ENCODE measurements at places on chromosomes 1 and 21.

- DNase-seq = peak; percentile 32
Observed at GRCh38 chr1:234544087-234544579, 65.2 kb upstream of the TARBP1 start.

DNA sequence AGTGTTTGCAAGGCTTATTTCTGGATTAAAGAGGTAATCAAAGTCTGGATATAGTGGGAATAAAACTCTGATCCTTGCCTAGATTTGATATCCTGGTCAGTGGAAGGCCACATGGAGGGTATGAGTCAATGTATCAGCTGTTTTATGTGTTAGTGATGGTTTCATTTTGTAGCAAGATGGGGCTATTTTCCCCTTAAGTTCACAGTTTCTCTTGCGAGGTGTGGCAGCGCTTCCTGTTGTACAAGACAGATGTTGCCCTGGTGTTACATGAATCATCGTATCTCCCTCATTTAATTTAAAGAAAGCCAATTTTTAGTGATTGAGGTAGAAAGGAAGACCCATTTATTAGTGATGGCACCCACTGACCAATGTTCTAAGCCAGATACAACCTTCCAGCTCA is 220.2 kb downstream of the DUSP10 start:
- no peak for DNase-seq

- DNase-seq = no peak
Observed at GRCh38 chr1:15736038-15736891, at the start of gene SLC25A34. Gene SLC25A34 (plus strand): TSS chr1:15736258. CDS start chr1:15736486, 228 bp downstream.

DNA sequence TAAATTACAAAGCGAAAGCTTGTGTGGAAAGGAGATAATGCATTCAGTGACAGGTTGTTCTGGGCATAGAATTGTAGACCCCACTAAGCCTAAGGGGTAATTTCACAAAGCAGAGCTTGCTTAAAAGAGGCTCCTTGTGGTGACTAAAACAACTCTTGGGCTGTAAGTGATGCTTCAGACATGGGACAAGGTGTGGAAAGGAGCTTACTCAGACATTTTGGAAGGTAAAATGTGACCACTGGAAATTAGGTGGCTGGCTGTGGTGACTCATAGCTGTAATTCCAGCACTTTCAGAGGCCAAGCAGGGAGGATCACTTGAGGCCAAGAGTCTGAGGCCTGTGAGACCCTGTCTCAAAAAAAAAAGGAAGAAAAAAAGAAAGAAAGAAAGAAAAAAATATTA is 51.1 kb upstream of the LRRC8C start:
- no peak for DNase-seq

- DNase-seq = no peak
Observed at GRCh38 chr1:23779826-23780371, 1.7 kb downstream of the PITHD1 start.

- no peak for DNase-seq
Observed at GRCh38 chr1:204888294-204888693, 17.6 kb downstream of the NFASC start.

DNA sequence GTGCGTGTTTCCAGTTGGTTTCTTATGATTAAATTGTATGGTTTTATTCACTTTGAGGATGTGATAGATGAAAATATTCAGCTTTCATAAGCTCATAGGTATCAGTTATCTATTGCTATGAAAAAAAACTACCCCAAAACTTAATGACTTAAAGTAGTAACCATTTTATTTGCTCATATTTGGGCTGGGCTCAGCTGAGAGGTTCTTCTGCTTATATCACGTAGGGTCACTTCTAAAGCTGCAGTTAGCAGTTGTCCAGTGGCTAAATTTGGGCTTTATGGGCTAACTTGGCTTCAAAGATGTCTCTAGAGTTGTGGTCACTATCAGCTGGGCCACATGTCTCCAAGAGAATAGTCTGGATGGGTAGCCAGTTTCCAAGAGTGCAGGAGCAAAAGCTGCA is 206.4 kb upstream of the LYPLAL1 start:
- no peak for DNase-seq

GRCh38 chr1:100404821-100405220 is 52.5 kb downstream of the CDC14A start:
- no peak for DNase-seq

DNA sequence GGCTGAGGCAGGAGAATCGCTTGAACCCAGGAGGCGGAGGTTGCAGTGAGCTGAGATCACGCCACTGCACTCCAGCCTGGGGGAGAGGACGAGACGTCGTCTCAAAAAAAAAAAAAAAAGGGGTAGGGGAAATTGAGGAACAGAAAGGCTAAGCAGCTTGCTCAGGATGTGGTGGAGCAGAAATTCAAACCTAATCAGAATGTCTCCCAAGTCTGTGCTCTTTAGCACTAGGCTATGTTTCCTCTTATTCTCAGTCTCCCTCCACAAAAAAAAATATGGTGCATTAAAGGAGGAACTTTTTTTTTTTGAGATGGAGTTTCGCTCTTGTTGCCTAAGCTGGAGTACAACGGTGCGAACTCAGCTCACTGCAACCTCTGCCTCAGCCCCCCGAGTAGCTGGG is 114.2 kb downstream of the SLC16A1 start:
- no peak for DNase-seq

DNA sequence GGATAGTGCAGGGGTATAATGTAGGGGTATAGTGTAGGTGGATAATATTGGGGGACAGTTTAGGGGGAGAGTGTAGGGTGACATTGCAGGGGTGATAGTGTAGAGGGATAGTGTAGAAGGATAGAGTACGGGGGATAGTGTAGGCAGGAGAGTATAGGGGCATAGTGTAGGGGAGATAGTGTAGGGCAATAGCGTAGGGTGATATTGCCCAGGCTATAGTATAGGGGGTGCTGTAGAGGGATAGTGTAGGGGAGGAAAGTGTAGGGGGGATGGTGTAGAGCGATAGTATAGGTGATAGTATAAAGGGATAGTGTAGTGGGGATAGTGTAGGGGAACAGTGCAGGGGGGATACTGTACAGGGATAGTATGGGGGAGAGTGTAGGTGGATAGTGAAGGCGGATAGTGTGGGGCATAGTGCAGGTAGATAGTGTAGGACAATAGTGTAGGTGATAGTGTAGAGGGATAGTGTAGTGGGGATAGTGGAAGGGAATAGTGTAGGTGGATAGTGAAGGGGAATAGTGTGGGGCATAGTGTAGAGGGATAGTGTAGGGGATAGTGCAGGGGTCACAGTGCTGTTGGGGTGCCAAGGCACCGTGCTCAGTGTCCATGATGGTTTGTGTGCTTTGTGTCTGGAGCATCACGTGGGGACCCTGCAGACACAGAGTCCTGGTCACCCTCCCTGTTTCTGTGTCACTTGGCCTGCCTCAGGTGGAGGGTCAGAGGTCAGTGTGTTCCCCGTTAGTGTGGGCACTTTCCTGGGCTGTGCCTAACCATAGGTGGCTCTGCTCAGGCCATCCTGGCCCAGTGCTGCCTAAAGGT is 10.5 kb upstream of the ARF1 start:
- DNase-seq = no peak

DNA sequence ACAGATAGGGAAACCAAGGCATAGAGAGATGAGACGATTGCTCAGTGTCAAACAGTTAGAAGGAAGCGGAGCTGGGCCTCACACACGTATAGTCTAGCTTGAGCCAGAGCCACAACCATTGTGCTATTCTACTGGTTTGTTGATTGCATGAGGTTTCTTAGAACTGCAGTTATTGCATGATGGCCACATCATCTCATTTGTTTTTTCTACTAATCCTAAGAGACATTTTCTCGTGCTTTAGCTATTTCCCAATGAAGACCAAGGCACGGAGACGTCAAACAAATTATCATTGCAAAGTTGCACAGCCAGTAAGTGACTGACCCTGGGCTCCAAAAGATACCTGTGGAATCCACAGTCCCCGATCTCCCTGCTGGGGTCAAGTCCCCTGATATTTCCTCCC is 25.1 kb upstream of the ZNF362 start:
- no peak for DNase-seq

DNA sequence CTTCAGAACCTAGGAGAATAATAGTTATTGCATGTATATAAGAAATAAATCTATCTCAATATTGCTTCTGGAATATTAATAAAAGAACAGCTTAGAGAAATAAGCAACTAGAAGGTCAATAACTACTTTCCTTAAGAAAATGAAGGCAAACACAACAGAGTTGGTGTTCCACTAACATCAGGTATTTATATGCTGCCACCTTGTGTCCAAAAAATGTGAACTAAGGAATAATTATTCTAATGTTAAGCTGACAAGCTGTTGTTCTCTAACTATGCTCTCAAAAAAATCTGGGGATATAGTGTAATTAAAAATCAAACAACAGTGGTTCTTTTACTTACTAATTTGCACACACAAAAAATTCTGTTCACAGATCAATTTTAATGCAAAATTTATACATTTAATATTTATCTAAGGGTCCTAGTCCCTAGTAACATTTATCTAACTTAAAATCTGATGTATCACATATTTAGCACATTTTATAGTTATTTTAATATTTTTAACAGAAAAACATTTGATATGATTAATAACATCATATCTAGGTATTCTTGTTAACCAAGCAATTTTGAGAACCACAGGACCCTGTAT is 39.6 kb downstream of the UCHL5 start:
- DNase-seq = no peak

- no peak for DNase-seq
Observed at GRCh38 chr1:233253832-233254331, 41.6 kb downstream of the PCNX2 start.

DNA sequence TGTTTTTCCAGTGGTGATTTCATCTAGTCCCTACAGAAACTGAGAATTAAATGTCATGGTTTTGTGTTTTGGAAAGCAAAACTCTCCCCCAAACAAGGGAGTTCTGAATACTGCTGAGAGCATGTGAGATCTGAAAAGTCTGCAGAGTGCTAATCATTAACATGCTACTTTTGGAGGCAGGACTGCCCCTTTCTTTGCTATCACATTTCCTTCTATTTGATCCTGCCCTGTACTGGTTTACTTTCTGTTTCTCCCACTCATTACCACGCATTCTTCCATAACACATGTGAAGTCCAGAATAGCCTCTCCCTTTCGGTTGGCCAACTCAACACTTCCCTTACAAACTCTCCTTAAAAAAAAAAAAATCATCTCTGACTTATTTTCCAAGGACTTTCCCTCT is 63.6 kb downstream of the GADD45A start:
- DNase-seq = no peak

DNA sequence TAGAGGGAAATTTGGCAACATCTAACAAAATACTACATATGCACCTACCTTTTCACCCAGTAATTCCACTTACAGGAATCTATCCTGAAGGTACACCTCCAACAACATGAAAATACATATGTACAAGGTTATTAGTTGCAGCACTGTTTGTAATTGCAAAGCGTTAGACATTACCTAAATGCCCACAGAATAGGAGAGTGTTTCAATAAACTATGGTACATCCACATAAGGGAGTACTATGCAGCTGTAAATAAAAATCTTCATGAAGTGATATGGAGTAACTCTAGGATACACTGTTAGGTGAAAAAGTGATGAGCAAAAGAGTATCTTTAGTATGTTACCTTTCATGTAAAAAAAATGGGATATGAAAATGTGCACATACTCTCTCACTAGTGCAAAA is 126.1 kb downstream of the ACBD6 start:
- no peak for DNase-seq

- no peak for DNase-seq
Observed at GRCh38 chr1:8318436-8318835, 522 bp downstream of the SLC45A1 start.

DNA sequence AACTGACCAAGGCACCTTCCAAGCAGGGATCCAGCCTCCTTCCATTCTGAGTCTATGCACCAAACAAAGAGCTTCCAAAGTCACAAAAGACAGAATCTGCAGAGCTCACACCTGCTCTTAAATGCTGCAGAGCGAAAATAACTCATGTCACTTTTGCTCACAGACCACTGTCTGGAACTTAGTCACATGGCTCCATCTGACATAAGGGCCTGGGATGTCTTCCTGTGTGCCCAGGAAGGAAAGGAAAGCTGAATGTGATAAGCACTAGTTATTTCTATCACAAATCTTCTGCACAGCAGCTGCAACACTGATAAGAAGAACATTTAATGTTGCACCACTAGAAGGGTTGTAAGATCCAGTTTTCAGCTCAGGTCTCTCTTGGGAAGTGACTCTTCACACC is 39.5 kb upstream of the SGIP1 start:
- no peak for DNase-seq

- DNase-seq = no peak
Observed at GRCh38 chr1:37242501-37242900, 208.2 kb upstream of the GRIK3 start.

DNA sequence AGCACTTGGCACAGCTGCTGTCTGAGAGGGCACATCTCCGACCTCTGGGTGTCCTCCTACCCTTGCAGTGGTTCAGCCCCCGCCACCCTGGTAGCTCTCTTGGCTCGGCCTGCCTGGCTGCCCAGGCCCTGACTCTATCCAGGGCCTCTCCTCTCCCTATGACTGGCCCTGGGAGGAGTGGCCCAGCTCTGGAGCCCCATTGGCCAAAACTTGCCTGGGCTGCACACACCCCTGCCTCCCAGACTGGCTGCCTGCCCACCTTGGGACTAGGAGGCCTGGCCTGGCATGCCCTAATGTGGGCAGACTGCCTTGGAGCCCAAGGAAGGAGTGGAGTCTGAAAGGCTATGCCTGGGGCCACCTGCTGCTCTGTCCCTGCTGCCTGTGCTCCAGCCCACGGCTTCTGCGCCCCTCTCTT is 33.6 kb downstream of the ACOT11 start:
- DNase-seq = no peak

GRCh38 chr1:20725189-20726117 is 7.0 kb downstream of the SH2D5 start:
- DNase-seq = no peak

DNA sequence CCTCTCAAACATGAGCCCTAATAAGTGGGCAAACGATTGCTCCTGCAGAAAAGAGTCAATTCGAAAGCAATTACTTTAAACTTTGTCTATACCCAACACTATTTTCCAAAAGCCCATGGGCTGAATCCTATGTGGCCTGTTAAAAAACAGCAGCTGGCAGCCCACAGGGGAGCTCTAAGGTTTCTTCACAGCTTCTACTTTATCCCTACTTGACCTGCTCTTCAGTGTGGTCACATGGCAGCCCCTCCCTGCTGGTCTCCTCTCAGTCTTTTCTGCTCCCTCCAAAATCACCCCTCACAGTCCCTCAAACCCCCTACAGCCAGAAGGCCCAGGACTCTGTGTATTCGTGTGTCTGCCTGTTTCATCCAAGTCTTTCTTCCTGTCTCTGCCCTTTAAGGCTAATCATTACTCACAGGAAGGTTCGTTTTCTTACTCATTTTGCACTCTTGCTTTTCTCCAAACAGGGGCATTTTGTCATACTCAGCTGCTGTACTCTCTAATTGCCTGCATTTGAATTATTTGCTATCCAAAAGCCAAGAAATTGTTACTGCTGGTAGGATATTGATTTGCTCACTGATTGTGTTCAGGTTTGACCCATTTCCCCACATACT is 62.4 kb upstream of the FAM3B start:
- DNase-seq = no peak

GRCh38 chr1:70061231-70061630 is 144.1 kb downstream of the LRRC40 start:
- no peak for DNase-seq

GRCh38 chr1:236747311-236747985 is 47.6 kb upstream of the MTR start:
- DNase-seq = no peak

DNA sequence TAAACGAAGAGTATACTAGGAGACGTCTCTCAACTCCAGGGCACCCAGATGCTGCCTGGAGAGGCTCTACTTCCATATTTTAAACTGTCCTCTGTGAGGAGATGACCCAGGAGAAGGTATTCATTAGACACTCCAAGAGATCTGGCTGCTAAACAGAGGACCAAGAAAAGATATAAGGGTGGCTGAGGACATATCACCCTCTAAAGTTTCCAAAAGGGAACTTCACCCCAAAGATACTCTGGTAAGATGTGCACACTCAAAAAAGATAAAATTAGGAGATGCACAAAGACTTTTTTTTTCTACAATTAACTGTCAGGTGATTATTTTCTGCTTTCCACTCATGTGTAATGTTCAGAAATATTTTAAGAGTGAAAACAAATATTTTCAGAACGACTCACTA is 1.4 kb downstream of the ZNF670 start:
- DNase-seq = no peak

Measured in activated naive CD4-positive, alpha-beta T cell (primary cell).